ENCODE measurements at places on chromosomes 1 and 21. TPM values are rescaled to one million over a fixed set of nuclear protein-coding genes. Genes with fewer than 3 reads are reported as not detected.

DNA sequence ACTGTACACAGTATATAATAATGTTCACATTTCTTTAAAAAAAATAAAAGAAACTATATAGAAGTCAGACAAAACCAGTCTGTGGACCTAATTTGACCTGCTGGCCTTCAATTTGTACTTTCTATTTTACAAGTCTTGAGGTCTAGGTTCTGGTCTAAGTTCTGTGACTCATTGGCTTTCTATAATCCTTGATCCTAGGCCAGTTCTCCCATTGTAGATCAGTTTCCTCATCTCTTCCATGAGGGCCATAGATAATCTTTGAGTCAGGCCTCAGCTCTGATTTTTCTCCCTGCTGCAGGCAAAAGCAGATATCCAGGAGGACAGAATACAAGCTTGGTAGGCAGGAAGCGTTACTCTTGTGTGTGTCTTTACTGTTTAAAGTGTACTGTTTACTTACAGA, 603.7 kb upstream of the CAMK1G start:
- DNase-seq = no peak

GRCh38 chr1:8174807-8175206, 143.1 kb upstream of the SLC45A1 start:
- DNase-seq = no peak

Gene LCE2A
- total RNA-seq = not detected

DNA sequence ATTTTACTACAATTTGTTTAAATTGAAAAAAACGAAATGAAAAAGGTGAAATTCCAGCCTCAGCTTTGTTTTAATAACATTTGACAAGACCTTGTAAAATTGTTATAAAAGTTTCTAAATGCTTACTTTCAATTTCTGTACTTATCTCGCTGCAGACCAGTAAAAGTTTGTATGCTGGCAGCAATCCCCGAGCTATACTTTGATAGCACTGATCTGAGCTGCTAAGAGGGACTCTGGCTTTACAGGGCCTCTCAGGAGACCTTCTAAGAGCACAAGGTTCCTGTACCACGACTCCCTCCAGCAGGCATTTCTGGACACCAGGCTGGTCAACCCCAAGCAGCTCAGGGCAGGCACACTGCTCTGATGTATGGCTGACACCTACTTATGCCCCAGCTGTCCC, 13.1 kb downstream of the STMN1 start:
- no peak for DNase-seq

DNA sequence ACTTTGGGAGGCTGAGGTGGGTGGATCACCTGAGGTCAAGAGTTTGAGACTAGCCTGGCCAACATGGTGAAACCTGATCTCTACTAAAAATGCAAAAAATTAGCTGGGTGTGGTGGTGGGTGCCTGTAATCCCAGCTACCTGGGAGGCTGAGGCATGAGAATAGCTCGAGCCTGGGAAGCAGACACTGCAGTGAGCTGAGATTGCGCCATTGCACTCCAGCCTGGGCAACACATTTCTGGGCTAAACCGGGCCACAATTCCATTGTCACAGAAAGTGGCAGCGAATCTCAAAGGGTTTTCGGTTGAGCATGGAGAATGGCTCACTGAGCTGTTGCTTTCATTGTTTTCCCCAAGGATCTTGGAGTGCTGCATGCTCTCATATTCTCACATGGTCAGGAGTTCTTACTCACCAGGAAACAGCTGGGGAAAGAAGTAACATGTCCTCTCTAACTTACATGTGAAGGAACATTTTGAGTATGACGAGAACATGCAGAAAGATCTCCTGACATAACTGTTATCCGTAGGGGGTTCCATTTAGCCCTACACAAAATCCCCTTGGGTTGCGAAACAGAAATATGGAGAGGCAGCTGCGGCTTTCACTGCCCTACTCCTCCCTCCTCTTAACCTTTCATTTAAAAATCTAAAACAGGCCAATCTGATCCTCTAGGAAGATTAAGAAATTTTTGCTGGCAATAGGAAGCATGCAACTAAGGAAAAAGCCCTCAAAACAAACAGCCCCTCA, 341.1 kb downstream of the PCP4 start:
- DNase-seq = no peak

- DNase-seq = no peak
Measured at GRCh38 chr21:26815197-26815596, 30.0 kb downstream of the ADAMTS1 start.

Gene FAM72D
- 18.2 TPM for total RNA-seq
